ENCODE measurements at places on chromosomes 16 and 17. TPM values are rescaled to one million over a fixed set of nuclear protein-coding genes. Genes with fewer than 3 reads are reported as not detected.

Gene SLC6A2
- total RNA-seq, result not detected

Gene DBNDD1
- total RNA-seq, result 10.7 TPM

Gene DRC3
- total RNA-seq, result 2.9 TPM

Gene RSPRY1
- total RNA-seq, result 18.3 TPM

Gene FBF1
- 26.1 TPM for total RNA-seq

Gene C16orf89
- not detected for total RNA-seq

All from A375 (cell line).